ENCODE measurements at places on chromosomes 12 and 14. TPM values are rescaled to one million over a fixed set of nuclear protein-coding genes. Genes with fewer than 3 reads are reported as not detected.

RECQL gene
- 47.5 TPM for total RNA-seq

PIK3C2G gene
- not detected for total RNA-seq

RTL1 gene
- 0.15 TPM for total RNA-seq

TULP3 gene
- total RNA-seq: 18.6 TPM

OAS2 gene
- 0.41 TPM for total RNA-seq

NIN gene
- 18.1 TPM for total RNA-seq

C1R gene
- 28.8 TPM for total RNA-seq

KRT77 gene
- total RNA-seq: not detected

OR4K15 gene
- total RNA-seq: not detected

KRT75 gene
- 0.07 TPM for total RNA-seq

IFT43 gene
- total RNA-seq: 40.6 TPM

SCN8A gene
- total RNA-seq: 1.3 TPM

DLK1 gene
- total RNA-seq: 0.39 TPM

AICDA gene
- total RNA-seq: 0.07 TPM

MORN3 gene
- 0.32 TPM for total RNA-seq

ALDH2 gene
- 86.3 TPM for total RNA-seq

Data from A549 treated with Mapracorat at 1 μM for 4 hours (cell line).